ENCODE measurements at places on chromosomes 3 and 15.

- DNase-seq, result no peak
Measured at GRCh38 chr3:170046269-170047132, 8.7 kb downstream of the GPR160 start.

DNA sequence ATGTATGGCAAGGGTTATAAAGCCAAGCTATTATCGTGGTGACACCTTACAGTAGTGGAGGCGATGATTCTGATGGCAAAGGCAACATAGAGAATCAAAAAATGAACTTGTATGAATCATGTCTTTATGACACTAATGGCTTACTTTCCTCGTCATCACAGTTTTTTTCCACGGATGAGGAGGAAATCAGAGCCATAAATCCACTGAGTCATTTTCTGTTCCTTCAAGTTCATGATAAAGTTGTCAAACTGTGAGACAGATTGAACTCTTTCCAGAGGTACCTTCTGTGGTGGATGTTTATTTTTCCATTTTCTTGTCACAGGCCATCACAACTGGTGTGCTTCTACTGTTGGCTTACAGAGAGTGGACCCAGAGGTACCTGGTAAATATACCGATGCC, 8.5 kb downstream of the TMEM212 start:
- no peak for DNase-seq

DNA sequence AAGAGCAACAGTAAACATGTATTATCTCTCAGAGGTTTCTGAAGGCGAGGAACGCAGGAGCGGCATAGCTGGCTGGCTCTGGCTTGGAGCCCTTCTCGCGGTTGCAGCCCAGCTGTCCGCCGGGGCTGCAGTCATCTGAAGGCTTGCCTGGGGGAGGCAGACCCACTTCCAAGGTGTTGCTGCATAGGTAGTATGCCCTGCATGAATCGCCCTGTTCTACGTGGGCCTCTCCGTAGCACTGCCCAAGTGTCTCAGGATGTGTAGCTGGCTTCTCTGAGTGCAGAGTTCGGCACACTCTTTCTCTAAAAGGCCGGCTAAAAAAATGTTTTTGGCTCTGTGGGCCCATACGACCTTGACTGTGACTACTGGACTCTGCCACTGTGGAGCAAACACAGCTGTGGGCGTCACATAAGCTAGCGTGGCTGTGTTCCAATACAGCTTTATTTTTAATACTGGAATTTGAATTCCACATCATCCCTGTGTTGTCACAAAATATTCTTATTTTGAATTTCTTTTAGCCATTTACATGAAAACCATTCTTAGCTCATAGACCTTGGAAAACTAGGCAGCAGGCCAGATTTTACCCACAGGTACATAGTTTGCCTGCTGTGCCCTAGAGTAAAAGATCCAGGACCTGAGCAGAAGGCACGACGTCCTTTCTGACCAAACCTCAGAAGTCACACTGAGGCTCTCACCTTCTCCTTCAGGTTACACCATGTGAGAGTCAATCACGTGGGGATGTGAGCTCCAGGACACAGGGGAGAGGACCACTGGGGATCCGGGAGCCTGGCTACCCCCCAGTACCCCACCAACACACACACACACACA, 55.9 kb downstream of the PGPEP1L start:
- DNase-seq, result no peak

DNA sequence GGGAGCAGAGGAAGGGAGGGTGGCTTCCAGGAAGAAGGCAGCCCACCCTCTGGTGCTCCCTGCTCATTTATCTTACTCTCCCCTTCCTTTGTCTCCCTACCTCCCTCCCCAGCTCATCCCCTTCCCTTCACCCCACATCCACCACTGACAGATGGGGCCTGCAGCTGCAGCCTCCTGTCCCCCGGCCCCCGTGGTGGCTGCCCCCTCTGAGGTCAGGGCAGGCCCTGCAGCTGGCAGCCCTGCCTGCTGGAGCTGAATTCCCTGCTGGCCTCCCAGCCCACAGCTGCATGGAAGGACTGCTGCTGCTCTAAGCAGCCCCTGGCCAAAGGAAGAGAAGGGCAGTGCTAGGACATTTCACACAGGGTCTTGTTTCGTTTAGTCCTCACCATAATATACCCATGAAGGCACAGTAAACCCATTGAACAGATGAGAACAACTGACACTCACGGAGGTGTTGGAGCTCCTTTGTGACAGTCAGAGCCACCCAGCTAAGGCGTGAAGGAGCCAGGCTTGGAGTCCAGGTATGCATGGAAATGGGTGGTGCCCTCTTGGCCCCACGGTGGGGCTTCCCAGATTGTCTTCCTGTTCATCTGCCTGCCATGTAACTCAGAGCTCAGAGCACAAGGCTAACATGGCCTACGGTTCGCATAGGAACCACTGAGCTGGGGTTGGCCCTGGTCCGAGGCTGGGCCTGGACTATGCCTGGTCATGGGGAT, 121.7 kb upstream of the PRR20G start:
- no peak for DNase-seq

DNA sequence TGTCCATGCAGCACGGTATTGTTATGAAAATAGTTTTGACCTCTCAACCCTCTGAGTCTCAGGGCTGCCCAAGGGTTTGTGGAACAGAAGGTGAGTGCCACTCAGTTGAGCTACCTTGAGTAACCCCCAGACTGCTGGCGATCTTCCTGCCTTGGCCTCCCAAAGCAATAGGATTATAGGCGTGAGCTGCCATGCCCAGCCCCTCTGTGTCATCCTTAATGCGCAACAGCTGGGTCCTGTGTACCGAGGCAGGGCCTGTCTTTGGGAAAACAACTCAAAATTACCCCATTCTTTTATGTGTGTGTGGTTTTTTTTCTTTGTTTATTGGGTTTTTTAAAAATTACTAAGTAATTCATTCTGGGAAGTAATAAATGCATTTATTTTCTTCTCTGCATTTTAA, 78.3 kb upstream of the TPM1 start:
- no peak for DNase-seq

- DNase-seq, result no peak
Measured at GRCh38 chr3:8500989-8501370, 643 bp upstream of the LMCD1 start.

- no peak for DNase-seq
Measured at GRCh38 chr3:123633530-123633929, 48.7 kb upstream of the HACD2 start.

GRCh38 chr15:72389231-72389630, 8.9 kb upstream of the TMEM202 start:
- DNase-seq, result no peak

DNA sequence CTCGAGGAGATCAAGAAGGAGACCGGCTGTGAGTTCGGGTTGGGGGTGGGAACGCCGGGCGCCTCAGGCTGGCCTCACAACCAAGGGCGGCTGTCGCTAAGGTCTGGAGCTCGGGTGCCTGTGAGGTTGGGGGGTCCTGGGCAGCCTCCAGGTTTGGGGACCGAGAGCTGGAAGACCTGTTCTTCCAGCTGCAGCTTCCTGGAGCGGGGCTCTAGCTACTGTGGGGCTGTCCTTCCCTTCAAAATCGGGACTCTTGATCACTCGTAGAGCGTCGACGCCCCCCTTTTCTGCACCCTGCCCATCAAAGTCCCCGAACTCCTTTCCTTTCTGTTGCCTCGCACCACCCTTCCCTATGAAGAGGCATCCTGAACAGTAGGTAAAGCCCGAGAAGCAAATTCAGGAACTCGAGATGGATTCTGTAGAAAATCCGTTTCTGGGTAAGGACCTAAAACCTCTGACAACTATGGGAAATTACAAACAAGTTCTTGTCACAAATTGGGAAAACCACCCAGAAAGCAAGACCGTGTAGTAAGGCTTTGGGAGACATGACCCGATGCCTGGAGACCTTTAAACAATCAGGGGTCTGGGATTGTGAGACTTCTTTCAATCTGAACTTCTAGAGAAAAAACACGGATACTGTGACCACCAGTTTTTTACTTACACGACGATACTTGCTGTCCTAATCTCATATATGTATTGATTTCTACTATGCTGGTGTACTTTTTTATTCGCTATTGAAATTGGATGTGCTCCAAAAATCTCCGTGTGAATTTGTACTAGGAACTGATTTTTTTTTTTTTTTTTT, 556 bp downstream of the CHP1 start:
- no peak for DNase-seq

DNA sequence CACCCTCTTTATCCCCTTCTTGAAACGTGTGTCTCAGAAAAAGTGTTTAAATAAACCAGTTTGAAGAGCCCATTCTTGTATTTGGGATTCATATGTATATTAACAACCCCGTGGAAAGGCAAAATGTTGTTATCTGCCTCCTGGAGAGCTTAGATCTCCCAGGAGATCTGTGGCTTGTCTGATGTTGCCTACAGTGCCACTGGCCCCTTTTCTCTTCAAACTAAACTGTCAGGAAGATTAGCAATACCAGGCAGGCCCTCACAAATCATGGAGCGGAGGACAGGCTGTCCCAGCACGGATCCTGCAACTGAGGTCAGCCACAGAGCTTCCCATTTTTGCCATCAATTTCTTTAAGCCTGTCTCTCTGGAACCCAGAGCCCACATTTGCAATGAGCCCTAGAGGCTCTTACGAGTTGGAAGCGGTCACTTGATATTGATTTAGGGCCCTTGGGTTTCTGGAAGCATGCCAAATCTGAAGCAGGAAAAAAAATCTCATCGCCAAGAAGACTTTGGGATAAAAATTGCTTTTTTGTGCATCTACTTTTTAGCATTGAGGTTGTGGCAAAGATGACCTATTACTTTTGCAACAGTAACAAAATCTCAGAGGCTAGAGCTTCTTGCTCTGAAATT, 234.1 kb downstream of the OPA1 start:
- no peak for DNase-seq

DNA sequence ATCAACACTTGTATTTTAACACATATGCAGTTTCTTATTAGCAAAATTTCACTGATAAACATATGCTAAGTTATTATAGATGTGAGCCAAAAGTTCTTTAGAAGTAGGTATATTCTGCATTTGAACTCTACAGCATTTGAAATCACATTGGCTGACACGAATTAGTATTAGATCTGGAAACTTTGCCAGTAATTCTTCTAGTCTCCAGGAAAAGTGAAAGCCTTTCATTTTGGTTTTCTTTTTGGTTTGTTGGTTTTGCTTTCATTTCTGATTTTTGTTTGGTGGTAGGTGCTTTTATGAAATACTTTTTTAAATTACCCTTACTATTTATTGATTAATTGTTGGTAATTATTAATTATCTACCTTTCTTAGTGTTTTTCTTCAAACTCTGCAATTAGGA, 72.9 kb downstream of the RBMS3 start:
- no peak for DNase-seq

DNA sequence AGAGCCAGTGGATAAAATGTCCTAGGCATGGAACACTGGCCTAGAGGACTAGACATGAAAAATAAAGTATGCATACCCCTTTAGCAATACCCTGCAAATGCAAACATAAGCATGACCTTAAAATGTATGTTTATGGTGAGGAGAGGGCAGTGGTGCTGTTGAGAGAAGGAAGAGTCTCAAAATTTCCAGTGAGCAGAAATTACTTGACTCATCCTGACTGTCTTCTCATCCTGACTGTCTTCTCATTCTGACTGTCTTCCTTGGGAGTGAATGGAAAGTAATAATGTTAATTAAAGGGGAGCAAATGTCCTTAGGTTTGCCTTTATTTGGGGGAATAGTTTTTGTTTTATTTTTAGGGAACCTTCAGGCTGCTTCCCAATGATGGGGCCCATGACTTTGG, 121.5 kb upstream of the GALNT15 start:
- no peak for DNase-seq

- DNase-seq, result no peak
Measured at GRCh38 chr15:51766341-51766740, 14.9 kb downstream of the TMOD2 start.

- no peak for DNase-seq
Measured at GRCh38 chr3:87082796-87083440, 92.0 kb upstream of the VGLL3 start.

GRCh38 chr3:104763007-104763406, 603.7 kb upstream of the ALCAM start:
- DNase-seq, result no peak

- no peak for DNase-seq
Measured at GRCh38 chr3:159877924-159878323, 110.7 kb upstream of the IL12A start.

GRCh38 chr15:93527374-93528050, 438.5 kb upstream of the RGMA start:
- no peak for DNase-seq

GRCh38 chr3:121819236-121819635, 15.6 kb downstream of the IQCB1 start:
- DNase-seq, result no peak

DNA sequence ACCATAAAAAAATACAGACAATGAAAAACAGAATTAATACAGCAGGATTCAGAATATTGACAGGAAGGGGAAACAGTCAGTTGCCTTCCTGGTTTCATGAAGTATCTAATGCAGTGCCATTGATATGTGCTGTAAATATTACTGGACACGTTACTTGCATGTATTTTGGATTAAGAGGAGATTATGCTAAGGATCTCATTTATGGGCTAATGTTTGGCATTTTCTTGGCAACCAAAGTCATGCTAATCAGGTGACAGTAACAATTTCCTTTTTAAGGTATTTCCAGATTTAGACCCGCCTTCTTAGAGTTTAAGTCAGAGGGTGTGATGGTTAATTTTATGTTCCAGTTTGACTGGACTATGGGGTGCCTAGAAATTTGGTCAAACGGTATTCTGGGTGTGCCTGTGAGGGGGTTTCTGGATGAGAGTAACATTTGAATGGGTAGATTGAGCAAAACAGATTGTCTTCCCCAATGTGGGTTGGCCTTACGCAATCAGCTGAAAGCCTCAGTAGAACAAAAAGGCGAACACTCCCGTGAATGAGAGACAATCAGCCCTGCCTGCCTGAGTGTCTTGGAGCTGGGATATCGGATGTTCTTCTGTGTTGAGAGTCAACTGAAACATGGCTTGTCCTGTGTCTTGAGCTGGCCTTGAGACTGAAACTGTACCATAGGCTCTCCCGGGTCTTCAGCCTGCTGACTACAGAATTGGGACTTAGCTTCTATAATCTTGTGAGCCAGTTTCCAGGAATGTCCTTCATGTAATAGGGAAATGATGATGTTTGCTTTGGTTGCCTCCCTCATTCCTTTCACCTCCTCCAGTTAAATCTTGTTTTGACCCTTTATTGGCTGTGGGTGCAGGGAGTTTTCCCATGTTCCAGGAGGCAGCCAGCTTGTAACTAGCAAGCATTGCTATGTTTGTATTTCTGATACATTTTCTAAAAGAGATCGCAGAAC, 10.5 kb downstream of the SQOR start:
- no peak for DNase-seq

GRCh38 chr15:80173022-80173759, 20.4 kb downstream of the FAH start:
- peak; percentile 59 for DNase-seq

DNA sequence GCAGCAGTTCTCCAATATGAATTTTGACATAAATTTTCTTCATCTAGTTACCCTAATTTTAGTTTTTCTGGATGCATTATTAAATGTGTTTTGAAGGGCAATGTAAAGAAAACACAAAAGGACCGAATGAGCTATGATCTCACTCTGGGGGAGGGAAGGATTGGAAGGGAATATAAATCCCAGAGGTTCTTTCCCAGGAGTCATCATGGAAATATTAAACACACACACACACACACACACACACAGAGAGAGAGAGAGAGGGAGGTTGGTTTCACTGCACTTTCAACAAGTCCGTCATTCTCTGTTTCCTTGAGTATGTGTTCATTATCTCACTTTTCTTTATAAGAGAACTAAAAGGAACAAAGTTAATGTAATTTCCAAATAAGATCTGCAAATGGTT, 70.7 kb upstream of the DCBLD2 start:
- DNase-seq, result no peak

- DNase-seq, result no peak
Measured at GRCh38 chr3:129745253-129745652, 138.8 kb upstream of the PLXND1 start.

GRCh38 chr3:7249493-7250076, 388.7 kb downstream of the GRM7 start:
- DNase-seq, result no peak
